BE2C (cell line): ENCODE measurements at places on chromosomes 5 and 9.

DNA sequence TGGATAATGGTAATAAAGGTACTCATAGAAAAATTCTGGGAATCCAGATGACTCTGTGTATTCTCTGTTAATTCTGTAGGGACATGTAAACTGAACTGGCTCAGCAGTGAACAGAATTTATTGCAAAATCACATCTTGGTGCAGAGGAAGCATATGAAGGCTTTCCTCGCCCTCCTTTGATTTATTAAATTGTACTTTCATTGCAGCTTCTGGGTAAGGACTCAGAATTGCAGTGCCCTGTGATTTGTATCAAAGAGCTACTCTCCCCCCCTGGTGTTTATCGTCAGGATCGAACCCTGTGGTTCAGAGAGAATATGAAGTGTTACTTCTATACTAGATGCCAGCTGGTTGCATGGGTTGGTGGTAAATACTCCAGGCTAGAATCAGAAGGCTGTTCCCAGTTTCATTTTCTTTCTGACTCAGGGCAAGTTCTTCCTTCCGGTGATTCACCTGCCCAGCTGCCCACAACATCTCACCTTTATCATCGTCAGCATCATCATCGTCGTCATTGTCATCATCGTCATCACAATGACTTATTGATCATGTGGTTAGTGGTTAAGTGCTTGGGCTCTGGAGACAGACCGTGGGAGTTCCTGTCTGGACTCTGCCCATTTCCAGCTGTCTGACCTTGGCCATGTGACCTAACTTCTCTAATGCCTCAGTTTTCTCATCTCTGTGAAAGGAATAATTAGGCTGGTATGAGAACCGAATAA is 238.8 kb downstream of the ARHGAP26 start:
- no peak for DNase-seq

- DNase-seq: no peak
Observed at GRCh38 chr5:127088251-127088650, 14.9 kb upstream of the C5orf63 start.

- no peak for DNase-seq
Observed at GRCh38 chr9:5364294-5365024, 24.8 kb upstream of the RLN1 start.

DNA sequence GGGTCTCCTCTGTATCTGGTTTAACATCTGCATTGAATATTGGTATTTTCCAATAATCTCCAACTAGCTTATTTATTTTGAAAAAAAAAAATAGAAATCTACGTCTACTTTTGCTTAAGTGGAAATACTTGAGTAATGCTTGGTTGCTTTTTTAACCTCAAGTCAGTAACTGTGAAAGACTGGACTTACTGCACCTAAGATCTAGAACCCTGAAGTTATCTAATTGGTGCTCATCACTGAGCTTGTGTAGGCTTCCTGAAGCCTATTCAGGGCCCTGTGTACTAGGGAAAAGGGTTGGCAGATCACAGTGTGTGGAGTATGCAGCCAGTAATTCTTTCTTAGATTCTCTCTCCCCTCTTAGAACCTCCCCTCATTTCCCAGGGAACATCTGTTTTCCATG is 16.2 kb downstream of the SLC1A1 start:
- DNase-seq: no peak

DNA sequence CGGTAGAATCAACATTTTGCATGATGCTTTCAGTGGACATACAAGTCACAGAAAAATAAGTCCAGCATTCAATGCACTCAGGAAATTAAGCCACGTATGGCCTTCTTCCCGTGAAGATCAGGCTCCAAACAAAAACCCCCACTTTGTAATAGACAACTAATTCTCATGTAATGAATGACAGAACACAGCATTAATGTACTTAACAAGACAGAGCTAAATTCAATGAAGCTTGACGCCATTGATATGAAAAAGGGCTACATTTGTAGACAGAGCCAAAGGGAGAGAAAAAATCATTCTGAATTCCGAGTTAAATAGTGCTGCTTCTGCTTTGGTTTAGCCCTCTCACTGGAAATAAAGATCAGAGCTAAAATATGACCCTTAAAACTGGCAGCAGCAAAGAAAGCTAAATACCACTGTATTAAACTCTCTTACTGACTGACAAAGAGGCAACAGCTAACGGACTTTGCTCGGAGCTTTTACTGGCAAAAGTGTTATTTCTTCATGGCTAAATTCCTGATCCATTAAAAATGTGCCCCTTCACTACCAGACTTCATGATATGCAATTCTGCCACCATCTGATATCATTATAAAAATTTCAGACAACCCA is 250.5 kb downstream of the BNC2 start:
- no peak for DNase-seq

DNA sequence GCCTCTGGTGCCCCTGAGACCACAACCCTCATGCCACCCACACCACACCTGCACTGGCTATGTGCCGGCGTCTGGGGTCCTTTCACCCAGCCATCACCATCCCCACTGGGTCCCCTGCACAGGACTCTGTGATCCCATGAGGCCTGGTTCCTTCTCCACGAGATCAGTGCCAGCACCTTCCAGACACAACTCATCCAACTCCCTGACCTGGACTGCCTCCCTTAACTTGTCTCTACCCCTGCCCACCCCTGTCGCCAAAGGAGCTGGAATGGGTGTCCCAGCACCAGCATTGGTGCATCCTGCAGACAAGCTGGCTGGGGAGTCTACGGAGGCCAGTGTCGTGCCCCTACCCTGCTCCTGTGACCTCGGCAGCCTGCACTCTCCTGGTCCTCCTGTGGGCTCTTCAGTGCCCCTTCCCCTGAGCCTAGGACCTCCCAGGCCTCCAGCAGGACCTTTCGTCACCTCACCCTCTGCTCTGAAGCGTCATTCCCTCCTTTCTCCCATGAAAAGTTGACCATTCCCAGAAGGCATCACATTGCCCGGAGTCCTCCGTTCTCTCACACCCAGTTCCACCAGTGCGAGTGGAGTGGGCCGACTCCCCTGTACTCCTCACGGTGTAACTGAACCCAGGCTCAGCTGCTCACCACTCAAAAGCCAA is 87.7 kb downstream of the NSUN2 start:
- no peak for DNase-seq

DNA sequence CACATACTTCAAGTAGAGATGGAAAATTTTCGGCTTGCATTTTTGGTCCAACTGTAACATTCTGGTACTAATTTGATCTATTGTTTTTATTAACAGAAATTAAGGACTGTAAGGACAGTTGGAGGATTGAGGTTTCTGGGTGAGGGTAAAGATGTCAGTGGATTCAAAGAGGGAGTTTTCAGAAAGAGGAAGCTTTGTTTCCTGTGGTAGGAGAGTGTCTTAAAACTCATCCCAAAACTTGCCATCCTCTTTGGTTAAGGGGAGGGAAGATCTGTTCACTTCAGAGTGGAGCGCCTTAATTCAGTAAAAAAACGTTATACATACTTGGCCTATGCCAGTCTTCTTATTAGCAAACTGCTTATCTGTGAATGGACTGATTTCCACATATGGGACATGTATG is 13.8 kb downstream of the CNTRL start:
- DNase-seq: no peak

DNA sequence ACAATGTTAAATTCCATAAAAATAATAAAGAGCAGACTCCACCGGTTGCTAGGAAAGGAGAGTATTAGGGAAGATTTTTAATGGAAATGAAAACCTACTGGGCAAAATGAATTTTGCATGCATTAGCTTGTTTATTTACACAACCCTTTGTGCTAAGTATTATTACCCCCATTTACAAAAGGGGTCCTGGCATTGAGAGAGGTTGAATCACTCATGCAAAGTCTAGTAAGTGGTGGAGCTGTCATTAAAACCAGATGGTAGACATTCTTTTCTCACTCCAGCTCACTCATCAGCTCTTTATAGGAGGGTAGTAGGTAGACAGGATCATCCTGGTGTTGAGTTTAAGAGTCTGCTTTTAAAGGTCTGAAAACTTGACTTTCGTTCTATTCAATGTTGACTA is 395.1 kb downstream of the PLK2 start:
- DNase-seq: no peak

- no peak for DNase-seq
Observed at GRCh38 chr5:141517880-141518617, 29.2 kb downstream of the PCDHGC5 start.

GRCh38 chr9:34994260-34994899 is 4.8 kb downstream of the DNAJB5 start:
- peak; percentile 57 for DNase-seq

DNA sequence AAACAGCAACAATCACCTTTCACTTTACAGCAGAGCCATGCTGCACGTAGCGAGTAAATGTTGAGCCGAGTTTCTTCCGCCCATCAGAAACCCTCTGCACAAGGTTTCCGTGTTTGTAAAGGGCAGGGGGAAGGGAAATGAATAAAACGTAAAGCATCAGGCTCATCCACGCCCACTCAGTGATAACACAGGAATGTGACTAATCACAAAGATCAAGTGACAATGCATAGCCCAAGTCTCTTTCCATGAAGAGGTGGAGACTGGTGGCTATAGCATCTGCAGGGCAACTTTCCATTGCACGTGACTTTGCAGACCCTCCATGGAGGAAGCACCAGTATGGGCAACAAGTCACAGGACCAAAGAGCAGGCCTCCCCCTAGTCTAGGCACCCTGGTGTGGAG is 56.6 kb downstream of the CAMSAP1 start:
- no peak for DNase-seq

- peak; percentile 24 for DNase-seq
Observed at GRCh38 chr5:95664204-95664786, 17.7 kb downstream of the RFESD start.

GRCh38 chr9:124410321-124410913 is 4.8 kb downstream of the PSMB7 start:
- no peak for DNase-seq

- peak; percentile 67 for DNase-seq
Observed at GRCh38 chr9:121598965-121599871, 52.2 kb upstream of the DAB2IP start.

GRCh38 chr5:58498340-58498942 is 7.2 kb downstream of the GAPT start:
- peak; percentile 65 for DNase-seq

- no peak for DNase-seq
Observed at GRCh38 chr9:70285981-70286598, 27.3 kb downstream of the SMC5 start.

DNA sequence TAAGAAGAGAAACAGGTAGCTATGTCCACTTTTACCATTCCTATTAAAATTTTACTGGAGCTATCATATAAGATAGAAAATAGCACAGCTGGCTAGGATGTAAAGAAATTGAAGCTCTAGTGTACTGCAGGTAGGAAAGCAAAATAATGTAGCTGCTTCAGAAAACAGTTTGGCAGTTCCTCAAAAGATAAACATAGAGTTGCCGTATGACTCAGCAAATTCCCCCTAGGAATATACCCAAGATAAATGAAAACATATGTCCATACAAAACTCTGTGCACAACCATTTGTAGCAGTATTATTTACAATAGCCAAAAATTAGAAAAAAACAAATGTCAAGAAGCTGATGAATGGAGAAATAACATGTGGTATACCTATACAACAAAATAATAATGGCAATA is 64.6 kb upstream of the SHISAL2B start:
- DNase-seq: no peak

DNA sequence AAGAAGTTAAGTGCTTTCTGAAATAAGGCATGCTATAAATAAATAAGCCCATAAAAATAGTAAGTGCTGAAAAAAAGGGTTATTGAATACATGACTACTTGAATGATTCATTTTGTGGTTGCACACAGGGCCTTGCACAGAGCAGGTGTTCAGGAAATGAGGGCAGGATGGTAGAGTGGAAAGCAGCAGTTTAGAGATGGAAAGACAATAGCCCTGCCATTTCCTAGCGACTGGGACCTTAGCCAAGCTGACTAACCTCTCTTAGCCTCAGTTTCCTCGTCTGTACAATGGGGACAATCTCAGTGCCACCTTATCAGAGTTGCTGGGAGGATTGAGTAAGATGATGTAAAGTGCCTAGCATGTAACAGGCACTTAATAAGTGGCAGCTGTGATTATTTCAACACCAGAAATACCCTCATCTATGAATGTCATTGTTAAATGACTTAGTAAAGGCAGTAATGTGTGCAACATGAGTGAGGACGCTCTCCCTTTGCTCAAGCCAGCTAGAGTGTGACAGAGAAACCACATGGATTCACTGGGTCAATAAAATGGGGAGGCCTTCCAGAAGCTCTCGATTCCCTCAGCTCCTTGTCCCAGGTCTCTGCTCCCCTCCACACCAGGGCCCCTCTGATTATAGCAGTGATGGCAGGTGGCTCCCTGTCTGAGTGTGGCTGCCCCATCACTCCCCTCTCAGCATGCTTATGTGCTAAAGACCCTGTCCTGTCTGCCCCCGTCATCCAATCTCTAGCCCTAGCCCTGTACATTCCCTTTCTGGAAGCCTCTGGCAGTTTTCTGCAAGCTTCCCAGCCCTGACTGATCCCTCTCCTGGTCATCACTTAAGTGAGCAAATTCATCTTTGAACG is 16.0 kb upstream of the PHF19 start:
- no peak for DNase-seq

- no peak for DNase-seq
Observed at GRCh38 chr5:3351581-3352442, 243.8 kb upstream of the IRX1 start.

- no peak for DNase-seq
Observed at GRCh38 chr9:108854094-108854493, 1.7 kb downstream of the ACTL7B start.

DNA sequence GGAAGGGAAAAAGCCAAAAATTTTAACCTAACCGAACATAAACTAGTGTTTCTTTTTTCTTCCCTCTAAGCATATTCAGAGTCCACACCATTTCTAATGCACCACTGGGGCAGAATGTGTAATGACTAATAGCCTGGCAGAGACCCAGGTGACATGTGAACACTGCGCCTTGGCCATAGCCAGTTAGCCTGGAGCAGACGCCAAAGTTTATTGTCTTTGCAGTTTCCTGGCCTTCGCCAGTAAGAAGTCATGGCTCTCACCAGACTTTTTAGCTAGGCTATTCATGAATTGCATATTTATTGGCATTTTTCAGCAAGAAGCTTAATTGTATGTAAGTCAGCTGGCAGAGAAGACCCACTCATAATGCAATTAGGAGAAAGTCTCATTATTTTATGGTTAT is 182.8 kb upstream of the SLC27A6 start:
- peak; percentile 21 for DNase-seq

GRCh38 chr9:28915202-28915930 is 1342.1 kb upstream of the C9orf72 start:
- DNase-seq: no peak

- DNase-seq: peak; percentile 83
Observed at GRCh38 chr5:139147483-139148087, 50.6 kb downstream of the SIL1 start.

- DNase-seq: no peak
Observed at GRCh38 chr5:38715696-38716095, 130.1 kb upstream of the OSMR start.

DNA sequence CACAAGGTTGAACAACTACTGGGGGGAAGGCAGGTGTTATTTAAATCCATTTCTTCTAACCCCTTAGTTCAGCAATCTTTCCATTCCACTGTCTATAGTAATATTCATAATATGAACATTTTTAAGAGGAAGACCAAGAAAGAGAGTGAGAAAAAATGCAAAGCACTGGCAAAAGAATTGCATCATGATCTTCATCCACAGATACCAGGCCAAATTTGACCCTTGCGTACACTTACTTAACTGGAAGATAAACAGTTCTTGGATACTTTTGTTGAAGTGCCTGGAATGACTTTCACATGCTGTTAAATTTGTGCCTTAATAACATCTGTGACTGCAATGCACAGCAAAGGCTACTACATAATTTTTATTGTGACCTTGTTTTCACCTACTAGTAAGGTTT is 1.8 kb downstream of the PFDN1 start:
- DNase-seq: no peak

GRCh38 chr5:67816456-67816855 is 399.1 kb upstream of the PIK3R1 start:
- no peak for DNase-seq
